Globus pallidus (tissue), 1 donor: ENCODE measurements at places on chromosomes 12 and 14.

DNA sequence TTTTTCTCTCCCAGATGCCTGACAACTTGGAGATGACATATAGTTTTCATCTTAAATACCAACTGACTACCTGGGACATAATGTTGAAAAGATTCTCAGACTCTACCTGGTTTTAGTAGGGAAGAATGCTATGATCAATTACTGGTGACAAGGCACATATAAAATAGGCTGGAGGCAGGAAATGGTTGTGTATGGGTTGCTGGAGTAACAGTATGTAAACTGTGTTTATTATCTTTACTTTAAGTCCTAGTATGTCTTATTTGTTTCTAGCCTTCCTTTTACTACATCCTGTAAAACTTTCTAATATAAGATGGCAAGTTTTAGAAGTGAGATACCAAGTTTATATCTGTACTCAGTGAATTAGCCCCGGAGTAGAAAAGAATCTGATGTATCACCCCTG lies 98.1 kb downstream of the NUBPL start:
- DNase-seq = no peak

DNA sequence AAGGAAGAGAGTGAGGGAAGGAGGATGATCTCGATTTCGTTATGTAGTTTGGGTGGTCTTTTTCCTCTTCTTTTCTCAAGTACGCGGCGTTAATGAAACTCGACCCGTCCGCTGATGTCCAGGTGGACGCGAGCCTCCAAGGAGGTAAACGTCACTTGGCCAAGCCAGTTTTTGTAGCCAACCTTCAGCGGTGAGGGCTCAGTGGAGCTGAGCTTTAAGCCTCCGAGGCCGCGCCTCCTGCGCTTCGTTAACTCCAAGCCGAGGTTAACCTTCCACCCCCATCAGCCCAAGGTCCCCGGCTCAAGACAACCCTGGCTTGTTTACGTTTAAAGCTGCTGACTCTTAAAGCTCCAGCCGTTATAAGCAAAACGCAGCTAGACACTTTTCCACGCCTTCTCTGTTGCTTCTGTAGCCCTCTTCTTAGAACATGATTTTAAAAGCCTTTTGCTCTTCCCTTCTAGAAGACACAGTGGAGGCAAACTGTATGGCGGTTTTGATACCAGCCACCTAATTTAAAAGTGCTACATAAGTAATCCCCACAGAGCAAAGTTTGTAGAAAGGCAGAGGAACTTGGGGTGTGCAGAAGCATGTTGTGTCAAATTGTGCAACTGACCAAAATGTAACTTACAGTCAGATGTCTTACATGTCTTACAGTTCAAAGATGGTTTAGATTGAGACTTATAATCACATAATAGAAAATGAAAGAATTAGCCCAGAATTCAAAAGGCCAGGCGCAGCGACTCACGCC lies 923 bp upstream of the ITPR2 start:
- DNase-seq = peak; percentile 25

DNA sequence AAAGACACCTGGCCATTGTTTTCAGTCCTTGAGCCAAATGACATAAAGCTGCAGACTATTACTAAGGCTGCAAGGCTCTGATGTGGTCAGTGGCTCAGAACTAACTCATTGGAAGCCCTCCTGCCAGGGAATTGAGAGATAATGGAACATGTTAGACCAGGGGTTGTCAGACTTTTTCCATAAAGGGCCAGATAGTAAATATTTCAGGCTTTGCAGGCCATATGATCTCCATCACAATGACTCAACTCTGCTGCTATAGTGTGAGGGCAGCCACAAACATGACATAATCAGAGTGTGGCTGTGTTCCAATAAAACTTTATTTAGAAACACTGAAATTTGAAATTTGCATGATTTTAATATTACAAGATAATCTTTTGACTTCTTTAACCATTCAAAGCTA lies 140.3 kb downstream of the TMEM30B start:
- no peak for DNase-seq

DNA sequence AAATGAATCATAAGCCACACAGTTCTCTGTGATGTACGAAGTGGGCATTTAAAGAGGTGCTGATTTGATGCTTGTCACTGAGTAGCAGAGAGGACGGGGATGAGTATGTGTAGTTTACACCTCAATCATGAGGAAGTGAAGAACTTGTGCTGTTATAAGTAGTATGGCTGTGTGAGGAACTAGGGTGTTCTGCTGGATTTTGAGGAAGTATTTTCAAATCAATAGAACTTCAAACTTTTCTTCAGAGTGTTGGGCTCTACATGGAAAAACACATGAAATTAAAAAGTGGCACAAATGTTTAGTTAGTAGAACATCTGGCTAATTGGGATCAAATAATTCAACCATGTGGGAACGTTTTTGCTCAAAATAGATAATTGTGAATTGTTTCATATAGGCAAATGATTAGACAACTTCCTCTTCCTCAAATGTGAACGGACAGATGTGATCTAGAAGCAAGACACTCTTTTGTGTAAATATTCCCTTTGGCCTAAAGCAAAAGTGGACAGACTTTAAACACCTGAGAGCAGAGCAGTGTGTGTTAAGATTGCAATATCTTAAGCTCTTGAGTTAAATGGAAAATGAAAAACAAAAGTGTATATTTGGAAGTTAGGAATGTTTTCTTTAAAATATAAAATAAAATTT lies 168.5 kb downstream of the NAV3 start:
- DNase-seq = no peak

DNA sequence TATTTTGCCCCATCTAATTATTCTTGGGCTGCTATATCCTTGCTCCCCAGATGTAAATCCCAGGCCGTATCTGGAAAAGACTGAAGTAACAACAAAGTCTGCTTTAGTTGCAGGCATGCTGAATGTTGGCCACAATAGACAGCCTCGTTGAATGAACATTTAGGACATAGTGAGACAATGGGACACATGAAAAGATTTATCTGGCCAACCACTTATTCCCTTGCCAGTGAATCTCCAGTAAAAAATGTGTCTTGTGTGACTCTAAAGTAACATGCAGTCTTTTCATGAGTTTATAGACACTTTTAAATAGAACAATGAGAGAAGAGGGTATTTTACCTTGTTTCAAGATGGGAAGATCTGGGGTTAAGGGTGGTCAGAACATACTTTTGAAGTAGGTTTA lies 60.2 kb upstream of the STXBP6 start:
- DNase-seq = no peak

- DNase-seq = no peak
Measured at GRCh38 chr12:95114766-95115405, 41.5 kb upstream of the NR2C1 start.

- DNase-seq = no peak
Measured at GRCh38 chr14:25014440-25014839, 35.5 kb downstream of the STXBP6 start.

DNA sequence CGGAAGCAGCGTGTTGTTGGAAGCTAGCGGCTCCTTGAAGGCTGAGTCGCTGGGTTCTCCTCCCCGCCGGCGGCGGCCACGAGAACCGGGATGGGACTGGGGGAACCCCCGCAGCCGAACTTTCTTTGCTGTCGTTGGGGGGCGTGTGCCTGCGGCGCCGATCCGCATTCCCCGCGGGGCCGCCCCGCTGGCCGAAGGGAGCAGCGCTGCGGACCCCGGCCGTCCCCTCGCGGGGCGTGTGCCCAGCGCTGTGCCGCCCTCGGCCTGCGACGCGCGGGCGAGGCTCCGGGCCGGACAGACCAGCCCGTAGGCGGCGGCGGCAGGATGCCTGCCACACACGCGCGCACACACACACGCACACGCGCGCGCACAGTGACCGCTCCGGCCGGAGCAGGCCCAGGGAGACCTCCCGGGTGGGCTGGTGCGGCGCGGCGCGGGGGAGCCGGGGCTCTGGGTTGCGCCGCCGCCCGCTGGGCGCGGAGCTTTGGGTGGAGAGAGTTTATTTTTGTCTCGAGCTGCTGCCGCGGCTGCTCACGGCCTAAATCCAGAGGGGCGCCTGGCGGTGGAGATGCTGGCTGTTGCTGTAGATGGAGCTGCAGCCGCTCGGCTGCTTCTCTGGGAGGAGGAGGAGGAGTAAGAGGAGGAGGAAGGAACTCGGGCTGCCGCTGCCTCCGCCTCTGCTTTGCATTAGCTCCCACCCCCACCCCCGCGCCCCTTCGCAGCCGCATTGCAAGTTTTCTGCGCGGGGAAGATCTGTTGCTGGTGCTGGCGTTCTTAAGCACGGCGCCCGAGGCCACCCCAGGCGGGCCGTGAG lies at the start of gene SAMD4A:
Gene SAMD4A (plus strand): TSS at position 719 of the 814 bp plus-strand sequence. CDS start 789 bp downstream, outside the sequence.
- DNase-seq = peak; percentile 77

DNA sequence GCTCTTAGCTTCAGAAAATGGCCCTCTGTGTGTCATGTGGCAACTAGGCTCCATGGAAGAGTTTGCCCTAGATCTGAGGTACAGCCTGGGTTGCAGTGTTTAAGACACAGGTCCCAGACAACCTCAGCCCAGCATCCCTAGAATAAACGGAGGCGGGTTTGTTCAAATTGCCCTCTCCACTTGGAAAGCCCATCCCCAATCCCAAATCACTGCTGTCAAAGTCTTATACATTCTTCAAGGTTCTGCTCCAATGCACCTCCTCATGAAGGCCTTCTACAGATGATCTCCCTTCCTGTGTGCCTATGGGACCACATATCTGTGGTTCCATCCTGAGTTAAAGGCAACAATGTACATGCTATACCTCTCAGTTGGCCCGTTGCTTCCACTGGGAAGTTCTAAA lies 289.8 kb downstream of the DPF3 start:
- DNase-seq = no peak

DNA sequence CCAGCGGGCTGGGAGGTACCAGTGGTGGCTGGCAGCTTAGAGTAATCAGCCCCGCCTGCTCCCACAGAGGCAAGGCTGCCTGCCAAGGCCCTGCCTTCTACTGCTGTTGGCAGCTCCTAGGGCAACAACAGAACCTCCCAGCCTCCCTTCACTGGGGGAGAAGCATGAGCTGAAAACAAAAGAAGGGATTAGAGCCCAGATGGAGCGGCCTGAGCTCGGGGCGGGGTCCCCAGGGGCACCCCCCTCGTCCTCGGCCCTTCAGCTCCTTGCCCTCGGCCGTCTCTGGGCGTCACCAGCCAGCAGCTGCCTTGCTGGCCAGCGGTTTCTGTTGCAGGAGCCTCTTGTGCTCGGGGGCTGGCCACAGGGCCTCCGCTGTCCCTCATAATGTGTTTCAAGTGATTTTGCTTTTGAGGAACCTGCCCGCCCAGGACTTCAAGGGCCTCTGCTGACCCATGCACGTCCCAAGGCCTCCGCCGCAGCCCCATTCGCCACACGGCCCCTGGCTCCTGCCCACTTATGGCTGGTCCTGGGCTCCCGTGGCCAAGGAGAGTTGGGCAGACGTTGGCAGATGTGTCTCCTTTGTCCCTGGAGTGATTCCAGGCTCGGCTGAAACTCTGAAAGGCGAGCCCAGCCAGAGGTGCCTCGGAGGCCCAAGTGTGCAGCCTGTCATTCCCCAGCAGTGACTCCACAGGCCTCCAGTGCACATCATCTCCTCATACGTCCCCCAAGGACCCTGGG lies 49.7 kb downstream of the PSMA6 start:
- DNase-seq = peak; percentile 98

- DNase-seq = no peak
Measured at GRCh38 chr12:59787610-59788009, 191.8 kb downstream of the SLC16A7 start.

DNA sequence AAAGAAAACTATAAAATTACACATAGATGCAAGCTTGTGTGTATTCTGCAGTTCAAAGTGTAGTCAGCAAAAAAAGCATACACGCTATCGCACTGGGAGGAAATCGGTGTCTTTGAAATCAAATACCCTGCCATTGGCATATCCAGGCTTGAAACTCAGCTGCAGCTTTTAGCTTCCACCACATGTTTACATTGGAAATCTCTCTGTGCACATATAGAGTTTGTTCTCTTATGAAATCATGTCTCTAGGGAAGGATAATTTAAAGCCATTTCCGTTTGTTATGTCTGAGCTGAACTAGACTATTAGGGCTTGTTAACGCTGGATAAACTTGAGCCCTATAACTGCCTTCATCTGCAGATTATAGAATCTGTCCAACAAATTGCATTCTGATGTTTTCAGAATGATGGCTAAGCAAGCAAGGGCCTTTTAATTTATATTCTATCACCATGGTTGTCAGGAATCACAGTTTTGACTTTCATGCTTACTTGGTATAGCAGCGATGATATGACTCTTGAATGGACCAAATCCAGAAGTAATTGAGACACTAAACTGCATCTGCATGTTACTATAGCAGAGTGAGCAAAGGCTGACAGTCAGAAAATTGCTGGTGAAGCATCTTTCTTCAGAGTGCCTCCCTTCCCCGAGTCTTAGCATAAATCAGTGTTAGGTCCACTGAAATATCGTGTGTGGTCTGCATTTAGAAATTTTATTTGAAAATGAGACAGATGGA lies 442.8 kb downstream of the ZFP36L1 start:
- DNase-seq = no peak
